ENCODE measurements at places on chromosomes 11 and 22. TPM values are rescaled to one million over a fixed set of nuclear protein-coding genes. Genes with fewer than 3 reads are reported as not detected.
A peak's percentile ranks its signal among the peaks of the same experiment; 100 is the strongest.

LSP1 gene
- polyA plus RNA-seq, result 437 TPM

DNA sequence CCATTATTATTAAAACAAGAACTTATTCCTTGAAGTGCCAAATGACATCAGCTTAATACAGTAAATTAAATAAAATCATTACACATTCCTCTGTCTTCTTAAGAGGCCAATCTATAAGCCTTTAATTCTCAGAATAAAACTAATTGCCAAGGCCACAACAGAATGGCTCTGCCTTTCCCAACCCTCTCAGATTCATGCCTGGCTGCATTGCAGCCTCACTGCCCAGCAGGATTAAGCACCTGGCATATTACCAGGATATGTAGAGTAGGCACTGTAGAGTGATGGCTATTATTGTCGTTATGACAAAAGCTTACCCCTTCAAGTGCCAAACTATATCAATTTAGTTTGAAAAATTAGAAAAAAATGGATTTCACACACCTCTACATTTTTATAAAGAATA is 9.4 kb upstream of the CALCA start:
- no peaks in the 10 kb centered on the region for H3K4me1 ChIP-seq
- H3K27me3 ChIP-seq, result peaks cover 4% of the 10 kb centered on the region
- no peak overlapping the region for H3K4me3 ChIP-seq
- no peak overlapping the region for H3K27ac ChIP-seq

DNA sequence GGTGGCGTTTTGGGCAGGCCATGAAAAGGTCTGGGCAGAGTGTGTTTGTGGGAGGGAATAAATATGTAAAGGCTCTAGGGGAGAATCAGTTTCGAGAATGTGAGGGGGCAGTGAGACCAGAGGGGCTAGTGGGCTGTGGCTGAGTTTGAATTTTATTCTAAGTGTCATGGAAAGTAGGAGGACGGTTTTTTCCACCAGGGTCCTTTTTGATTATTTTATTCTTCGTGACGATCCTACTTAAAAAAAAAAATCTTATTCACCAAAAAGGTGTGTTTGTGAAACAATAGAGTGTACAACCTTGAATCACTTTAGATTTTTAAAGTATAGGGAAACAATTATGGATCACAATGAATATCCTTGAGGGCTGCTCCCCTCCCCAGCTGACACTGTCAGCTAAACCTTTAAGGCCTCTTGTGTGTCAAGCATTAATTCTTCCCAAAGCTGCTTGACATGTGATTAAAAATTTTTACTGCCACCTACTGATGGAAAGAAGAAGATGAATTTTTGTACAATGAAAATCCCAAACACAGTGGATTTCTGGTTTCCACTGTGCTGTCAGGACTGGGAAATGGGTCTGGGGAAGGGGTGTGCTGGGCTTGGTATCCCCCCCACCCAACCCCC is 107.5 kb upstream of the OR4B1 start:
- no peak for DNase-seq
- peaks cover 4% of the 10 kb centered on the region for H3K27me3 ChIP-seq
- peaks cover 66% of the 10 kb centered on the region for H3K4me1 ChIP-seq
- peaks cover 10% of the 10 kb centered on the region for H3K36me3 ChIP-seq
- H3K4me3 ChIP-seq, result peak overlapping the region; percentile 82

DNA sequence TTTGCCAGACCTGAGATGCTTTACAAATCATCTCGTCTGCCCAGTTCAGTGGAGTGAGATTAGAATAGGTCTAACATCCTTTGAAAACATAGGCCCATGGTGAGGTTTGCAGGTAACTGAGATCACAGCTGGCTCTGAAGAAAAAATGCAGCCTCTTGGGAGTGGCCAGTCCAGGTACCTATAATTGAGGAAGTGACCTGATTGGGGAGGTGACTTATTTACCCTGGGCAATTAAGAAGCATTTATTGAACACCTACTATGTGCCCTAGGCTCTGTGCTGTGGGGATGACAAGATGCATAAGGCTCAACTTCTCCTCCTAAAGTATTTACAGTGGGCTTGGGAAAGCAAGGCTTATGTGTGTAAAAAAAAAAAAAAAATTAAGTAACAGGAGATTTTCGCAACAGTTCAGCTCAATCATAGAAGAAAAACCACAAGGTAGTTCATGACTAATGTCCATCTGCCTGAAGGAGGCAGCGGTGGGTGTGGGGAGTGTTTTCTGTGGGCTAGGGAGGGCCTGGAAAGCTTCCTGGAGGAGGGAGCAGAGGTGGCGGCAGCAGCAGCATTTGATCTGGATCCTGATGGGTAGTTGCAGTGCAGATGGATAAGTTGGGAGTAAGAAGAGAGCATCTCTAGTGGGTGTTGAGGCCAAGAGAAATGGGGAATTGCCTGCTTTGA is 16.1 kb downstream of the MICAL2 start:
- H3K4me3 ChIP-seq, result no peak overlapping the region
- H3K27ac ChIP-seq, result peak overlapping the region; percentile 3
- peaks cover 59% of the 10 kb centered on the region for H3K4me1 ChIP-seq
- DNase-seq, result no peak
- no peaks in the 10 kb centered on the region for H3K27me3 ChIP-seq

DNA sequence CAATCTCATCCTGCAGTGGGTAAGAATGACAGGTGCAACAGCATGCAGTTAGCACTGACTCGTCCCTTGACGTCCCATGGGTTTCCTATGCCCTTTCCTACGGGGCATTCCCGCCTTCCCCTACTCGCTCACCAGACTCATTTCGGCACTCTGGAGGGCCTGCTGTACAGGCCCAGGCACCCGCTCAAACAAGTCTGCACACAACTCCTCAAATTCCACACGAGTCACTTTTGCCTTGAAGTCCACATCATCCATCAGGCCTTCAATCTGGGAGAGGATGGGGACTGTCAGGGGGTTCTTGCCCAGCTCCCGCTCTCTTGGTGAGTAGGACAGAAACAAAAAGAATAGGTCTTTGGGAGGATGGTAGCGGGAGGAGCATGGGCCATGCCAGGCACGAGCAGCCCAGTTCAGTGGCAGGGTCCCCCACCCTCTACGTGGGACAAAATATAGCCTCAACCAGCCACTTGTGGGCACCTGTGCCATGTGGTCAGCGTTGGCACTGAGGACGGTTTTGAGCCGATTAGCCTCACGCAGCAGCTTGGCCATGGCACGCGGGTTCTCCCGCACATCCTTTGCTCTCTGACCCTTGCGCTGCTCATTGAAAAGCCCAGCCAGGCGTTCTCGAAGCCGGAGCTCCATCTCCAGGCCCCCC is 4.7 kb downstream of the HYOU1 start:
- peaks cover 37% of the 10 kb centered on the region for H3K4me1 ChIP-seq
- H3K27ac ChIP-seq, result no peak overlapping the region
- peaks cover 48% of the 10 kb centered on the region for H3K36me3 ChIP-seq
- no peak for DNase-seq
- H3K27me3 ChIP-seq, result peaks cover 2% of the 10 kb centered on the region
- H3K4me3 ChIP-seq, result no peak overlapping the region

GSC2 gene
- not detected for polyA plus RNA-seq

DNA sequence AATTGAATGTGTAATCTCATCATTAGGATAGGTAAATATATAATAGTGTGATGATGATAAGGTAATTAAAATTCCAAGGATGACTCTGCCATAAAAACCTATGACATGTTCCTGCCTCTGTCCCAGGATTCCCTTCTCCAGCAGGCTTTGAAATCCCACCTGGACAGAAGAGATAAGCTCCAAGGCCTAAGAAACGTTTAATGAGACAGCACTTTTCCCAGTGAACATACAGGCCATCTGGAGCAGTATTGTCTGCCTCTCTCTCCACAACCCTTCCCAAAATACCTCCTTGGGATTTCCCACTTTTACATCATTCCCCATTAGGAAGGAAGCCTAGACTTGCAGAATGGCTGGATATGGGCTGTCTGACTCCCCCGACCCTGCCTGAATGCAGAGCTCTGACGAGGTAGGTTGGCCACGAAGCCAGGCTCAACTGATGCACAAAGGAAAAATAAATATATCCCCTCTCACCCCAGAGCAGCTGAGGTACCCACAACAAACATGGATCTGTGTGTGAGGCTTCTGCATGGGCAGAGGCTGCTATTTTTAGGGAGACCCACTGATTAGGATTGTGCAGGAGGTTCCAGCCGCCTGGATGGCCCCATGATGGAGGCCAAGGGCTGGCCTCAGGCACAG is 71.0 kb downstream of the TMPRSS5 start:
- peaks cover 1% of the 10 kb centered on the region for H3K27me3 ChIP-seq
- DNase-seq, result no peak
- H3K4me1 ChIP-seq, result no peaks in the 10 kb centered on the region
- H3K4me3 ChIP-seq, result no peak overlapping the region
- no peak overlapping the region for H3K27ac ChIP-seq

GRCh38 chr22:23223569-23224317 is 43.4 kb downstream of the BCR start:
- peak overlapping the region; percentile 13 for H3K4me3 ChIP-seq
- peaks cover 17% of the 10 kb centered on the region for H3K36me3 ChIP-seq
- peaks cover 4% of the 10 kb centered on the region for H3K27me3 ChIP-seq
- peak overlapping the region; percentile 73 for H3K27ac ChIP-seq

DNA sequence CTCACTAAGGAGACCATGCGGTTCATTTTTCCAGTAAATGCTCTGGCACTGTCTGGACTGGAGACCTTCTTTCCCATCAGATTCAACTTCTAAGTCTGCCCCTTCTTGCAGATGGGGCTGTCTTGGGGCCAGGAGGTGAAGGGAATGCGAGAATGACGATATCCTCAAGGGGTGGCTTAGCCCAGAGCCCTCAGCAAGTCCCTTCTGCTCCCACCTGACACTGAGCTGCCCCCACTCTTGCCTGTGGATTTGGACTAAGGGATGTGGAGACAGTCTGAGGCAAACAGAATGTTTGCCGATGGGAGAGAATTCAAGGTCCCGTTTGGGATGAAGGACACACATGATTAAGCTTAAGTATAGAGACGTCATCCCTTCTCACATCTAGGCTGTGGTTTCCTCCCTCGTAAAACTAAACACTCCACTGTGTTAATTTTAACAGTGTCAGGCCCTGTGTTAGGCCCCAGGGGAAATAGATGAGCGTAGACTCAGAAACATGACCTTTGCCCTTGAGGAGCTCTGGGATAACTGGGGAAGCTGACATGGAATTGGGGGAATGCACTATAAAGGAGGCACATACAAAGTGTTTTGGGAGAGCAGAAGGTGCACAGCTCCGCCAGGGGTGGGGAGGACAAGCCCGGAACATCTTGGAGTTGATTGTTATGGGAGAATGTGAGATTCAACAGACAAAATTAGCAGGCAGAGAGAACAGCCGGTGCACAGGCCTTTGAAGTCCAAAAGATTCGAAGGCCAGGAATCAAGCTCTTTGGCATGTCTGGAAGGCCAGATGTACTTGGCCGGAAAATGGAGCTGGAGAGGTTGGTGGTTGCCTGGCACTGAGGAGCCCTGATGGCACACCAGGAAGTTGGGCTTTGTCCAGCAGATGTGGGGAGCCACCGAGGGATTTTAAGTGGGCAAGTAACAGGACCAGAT is 71.6 kb downstream of the ST3GAL4 start:
- H3K36me3 ChIP-seq, result no peaks in the 10 kb centered on the region
- H3K27me3 ChIP-seq, result peaks cover 7% of the 10 kb centered on the region
- peaks cover 20% of the 10 kb centered on the region for H3K4me1 ChIP-seq
- peak overlapping the region; percentile 82 for H3K27ac ChIP-seq

DNA sequence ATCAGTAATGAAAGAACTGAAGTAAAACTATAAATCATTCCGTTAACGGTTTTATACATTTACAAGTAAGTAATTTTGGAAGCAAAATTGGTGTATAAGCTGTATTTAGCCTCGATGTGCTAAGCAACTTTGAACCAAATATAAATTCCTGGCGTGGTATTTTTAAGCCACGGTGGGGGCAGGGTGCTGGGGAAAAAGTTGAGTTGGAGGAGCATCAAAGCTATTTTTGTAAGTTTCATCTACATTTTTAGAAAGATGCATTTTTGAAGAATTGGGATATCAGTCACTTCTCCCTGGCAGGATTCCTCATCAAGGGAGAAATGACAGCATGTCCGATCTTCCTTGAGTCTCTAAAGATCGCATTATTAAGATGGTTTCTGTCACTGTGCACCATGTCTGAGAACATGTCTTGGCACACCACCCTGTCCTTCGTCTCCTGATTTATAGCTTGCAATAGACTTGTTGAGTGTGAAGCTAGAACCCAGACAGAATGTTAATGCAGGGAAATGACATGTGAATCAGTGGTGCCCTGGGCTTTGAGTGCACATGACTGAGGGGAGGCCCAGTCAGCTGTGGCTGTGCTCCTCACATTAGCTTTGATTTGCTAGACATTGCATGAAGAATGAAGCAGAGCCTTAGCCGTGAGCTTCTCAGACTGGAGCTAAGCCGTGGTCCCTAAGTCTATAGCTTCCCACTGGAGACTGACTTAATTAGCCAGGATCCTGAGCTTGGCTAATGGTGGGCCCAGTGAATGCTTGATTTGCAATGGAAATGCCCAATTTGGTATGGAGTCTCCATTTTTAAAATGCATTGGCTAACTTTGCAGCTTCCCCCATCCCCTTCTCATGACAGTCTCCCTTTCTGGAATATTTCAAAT is 127.0 kb downstream of the COMMD9 start:
- no peaks in the 10 kb centered on the region for H3K36me3 ChIP-seq
- H3K4me3 ChIP-seq, result no peak overlapping the region
- H3K27ac ChIP-seq, result no peak overlapping the region
- no peaks in the 10 kb centered on the region for H3K4me1 ChIP-seq
- no peaks in the 10 kb centered on the region for H3K27me3 ChIP-seq
- no peak for DNase-seq

APOA4 gene
- not detected for polyA plus RNA-seq

DNA sequence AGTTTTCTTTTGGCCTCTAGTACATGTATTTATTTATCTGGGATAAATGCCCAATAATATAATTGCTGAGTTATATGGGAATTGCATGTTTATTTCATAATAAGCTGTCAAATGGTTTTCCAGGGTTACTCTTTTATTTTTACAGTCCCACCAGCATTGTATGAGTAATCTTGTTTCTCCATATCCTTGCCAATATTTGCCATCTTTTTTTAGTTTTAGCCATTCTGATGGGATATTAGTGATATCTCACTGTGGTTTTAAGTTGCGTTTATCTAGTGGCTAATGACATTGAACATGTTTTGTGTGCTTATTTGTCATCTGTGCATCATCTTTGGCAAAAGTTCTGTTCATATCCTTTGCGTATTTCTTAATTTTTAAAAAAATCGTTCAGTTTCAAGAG is 372.8 kb upstream of the CCDC179 start:
- H3K27me3 ChIP-seq, result peaks cover 1% of the 10 kb centered on the region
- H3K4me1 ChIP-seq, result no peaks in the 10 kb centered on the region
- peaks cover 4% of the 10 kb centered on the region for H3K36me3 ChIP-seq
- no peak for DNase-seq
- no peak overlapping the region for H3K4me3 ChIP-seq

ARHGAP32 gene
- polyA plus RNA-seq, result 0.23 TPM

- no peak overlapping the region for H3K27ac ChIP-seq
- no peak for DNase-seq
- peaks cover 1% of the 10 kb centered on the region for H3K27me3 ChIP-seq
- H3K4me3 ChIP-seq, result no peak overlapping the region
Measured at GRCh38 chr11:120216426-120217102, 5.7 kb downstream of the OAF start.

POU2AF2 gene
- polyA plus RNA-seq, result not detected

Data from immature natural killer cell (primary cell).